ENCODE measurements at places on chromosomes 12 and 14. TPM values are rescaled to one million over a fixed set of nuclear protein-coding genes. Genes with fewer than 3 reads are reported as not detected.

DNA sequence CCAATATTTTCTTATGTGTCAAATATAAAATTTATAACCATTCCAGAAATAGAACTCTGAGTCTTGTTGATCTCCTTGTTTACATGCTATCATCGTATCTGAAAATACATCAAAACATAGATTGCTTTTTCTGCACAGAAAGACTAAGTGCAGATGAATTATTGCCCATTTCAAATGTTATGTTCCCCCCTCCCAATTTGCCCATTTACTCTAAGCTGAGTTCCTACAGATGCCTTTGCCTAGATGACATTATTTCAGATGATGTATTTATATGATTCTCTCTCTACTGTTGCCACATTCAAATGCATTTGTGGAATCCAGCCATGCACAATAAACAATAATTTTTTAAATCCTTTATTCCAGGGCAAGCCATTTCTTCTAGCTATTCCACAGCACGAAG lies 810.1 kb upstream of the MGAT4C start:
- no peak for DNase-seq

DNA sequence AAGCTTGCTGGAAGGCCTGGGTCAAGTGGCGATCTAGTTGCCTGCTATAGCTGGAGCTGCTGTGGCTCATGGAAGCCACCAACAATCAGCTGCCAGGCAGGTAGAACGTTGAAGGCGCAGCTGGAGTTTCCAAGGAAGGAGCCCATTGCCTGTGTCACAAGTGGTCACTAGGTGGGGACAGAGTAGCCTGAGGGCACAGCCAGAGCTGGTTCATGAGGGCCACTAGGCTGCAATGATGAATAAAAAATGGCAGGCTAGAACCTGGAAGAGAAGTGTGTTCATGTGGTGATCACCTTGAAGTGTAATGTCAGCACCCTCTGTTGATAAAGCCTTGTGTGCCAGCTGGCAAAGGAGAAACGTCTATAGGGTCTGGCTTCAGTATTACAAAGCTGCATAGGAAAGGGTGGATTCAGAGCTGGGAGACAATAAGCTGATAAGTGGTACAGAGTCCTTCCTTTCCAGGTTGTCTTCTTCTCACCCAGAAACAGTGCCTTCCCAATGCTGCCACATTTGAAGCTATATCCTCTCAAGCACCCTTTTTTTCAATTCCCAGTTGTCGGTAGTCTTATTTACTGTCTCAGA lies 165.8 kb downstream of the EMP1 start:
- peak; percentile 6 for DNase-seq

- no peak for DNase-seq
These were observed 161.2 kb downstream of the KTN1 start for GRCh38 chr14:55741240-55741639.

- no peak for DNase-seq
These were observed 30.5 kb downstream of the DPF3 start for GRCh38 chr14:72863216-72864006.

DNA sequence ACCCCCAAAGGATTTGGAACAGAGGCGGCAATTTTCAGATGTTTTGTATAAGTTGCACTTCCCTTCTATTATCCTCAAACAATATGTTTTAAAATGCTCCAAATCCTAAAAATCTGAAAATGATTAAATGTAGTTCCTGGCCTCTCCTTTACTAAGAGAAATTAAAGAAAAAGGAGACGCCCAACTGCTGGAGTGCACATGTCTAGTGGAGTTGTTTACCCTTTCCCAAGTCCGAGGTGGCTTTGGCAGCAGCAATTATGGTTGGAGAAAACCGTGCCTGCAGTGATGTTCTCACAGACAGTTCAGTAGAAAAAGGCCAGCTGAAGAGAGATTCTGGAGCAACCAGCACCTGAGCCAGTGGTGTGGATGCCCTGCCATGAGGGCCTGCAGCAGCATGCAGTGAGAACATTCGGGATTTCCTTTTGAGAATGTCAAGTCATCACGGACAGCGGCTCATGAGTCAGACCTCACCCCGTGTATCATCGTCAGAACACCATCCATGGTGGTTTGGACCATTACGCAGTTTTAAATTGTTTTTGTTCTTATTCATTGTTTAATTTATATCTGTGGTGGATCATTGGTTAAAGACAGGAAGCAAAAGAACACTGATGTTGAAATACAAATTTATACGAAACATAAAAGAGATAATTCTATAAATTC lies 179.0 kb upstream of the KRR1 start:
- DNase-seq, result no peak

GRCh38 chr12:91565246-91565645 lies 382.6 kb upstream of the DCN start:
- peak; percentile 6 for DNase-seq

DNA sequence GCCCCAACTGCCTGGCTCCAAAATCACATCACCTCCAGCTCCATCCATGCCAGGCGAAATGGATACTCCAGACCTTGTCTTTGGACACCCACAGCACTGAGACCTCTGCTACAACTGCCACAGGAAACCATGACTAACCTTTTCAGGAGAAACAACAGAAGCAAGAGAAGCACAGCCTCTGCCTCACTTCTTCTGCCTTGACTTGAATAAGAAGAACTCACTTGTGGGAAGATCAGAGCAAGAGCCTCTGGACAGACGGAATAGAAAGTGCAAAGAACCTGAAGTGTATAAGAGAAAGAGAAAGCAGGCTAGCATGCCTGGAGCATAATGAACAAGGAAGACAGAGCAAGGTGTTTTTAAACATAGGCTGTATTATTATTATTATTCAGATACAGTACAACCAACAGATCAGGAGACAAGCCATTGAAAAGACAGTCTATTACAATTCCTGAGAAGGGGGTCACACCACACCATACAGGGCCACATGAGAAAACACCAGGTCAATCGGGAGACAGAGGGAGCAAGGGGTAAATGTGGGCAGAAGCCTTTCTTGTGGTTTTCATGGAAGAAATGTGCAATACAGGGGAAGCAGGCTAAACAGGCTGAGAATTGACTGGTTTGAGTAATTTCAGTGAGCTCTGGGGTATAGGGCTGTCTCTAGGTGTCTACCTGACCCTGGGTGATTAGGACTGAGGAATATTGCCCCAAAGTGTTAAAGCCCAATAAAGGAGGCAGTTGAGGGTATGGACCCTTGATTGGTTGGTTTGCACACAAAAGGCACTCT lies 7.4 kb upstream of the OR10P1 start:
- DNase-seq, result no peak

DNA sequence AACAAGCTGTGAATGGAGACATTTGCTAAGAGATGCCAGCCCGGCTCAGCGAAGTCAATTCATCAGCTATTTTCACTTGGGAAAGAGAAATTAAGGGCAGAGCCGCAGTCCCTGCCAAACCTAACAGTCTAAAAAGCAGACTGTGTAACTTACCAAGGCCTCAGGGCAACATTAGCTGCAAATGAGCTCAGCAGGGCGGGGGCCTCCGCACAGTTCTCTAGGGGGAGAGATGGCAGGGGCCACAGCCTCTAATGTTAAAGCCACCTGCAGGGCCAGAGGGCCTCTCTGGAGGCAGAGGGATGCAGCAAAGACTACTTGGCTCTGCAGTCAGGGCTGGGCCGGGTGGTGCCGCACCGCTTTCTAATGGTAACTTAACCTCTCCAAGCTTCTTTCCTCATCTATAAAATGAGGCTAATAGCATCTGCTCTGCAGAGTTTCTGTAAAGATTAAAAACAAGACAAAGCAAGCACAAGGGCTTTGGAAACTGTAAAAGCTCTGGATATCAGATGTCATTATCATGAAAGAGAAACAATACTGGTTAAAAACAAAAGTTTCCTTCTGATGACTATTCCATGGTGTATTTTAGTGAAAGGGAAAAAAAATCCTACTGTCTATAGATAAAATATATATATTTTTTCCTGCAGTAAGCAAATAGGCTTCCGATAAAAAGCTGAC lies 13.4 kb upstream of the GPRC5A start:
- no peak for DNase-seq

- DNase-seq, result no peak
These were observed 3.9 kb downstream of the HOXC5 start for GRCh38 chr12:54036620-54037359.

DNA sequence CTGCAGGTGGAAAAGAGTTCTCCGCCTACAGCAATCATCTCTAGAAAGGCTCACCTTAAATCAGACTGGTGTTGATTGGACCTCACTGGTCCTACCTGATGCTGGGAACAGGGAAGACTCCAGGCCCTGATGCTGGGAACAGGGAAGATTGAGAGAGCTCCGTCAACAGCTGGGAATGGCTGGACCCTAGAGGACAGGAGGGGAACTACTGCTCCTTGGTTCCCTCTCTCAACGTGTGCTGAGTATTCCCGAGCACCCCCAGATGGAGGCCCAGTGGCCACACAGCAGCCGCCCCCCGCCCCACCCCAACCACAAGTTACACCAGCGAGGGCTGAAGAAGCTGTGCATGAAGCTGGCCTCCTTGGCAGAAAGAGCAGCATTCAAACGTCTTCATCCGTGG lies 240.3 kb downstream of the SLC15A4 start:
- no peak for DNase-seq

DNA sequence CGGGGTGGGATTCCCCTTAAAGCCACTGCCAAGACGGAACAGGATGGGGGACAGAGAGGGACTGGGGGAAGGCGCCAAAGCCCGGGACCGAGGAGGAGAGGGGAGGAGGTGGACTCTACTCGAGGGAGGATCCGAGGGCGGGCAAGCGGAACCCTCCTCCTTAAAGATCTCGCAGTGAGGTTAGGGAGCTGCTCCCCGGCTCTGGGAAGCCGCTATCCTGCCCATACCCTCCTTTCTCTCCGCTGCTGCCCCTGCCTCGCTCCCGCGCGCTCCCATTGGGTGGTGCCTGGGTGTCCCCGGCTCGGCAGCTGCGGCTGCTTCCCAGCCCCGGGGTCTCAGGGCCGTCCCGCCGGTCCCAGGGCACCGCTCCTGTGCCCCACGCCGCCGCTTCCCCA lies 16.4 kb downstream of the KRT18 start:
- DNase-seq, result no peak

DNA sequence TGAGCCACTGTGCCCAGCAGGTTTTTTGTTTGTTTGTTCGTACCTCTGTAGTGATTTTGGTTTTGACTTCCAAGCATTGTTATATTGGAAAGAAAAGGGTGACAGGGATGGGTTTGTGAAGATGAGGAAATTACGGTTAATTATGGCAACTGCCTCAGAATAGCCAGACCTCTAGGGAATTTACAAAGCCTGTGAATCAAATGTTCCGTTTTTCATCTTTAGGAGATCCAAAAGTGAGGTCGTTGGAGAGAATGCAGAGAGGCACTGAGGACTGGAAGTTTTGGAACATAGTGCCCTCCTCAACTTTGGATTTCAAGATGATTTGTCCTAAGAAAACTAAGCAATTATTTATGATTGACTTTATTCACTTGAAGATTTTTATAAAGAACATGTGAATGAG lies 54.5 kb upstream of the EVL start:
- DNase-seq, result no peak

DNA sequence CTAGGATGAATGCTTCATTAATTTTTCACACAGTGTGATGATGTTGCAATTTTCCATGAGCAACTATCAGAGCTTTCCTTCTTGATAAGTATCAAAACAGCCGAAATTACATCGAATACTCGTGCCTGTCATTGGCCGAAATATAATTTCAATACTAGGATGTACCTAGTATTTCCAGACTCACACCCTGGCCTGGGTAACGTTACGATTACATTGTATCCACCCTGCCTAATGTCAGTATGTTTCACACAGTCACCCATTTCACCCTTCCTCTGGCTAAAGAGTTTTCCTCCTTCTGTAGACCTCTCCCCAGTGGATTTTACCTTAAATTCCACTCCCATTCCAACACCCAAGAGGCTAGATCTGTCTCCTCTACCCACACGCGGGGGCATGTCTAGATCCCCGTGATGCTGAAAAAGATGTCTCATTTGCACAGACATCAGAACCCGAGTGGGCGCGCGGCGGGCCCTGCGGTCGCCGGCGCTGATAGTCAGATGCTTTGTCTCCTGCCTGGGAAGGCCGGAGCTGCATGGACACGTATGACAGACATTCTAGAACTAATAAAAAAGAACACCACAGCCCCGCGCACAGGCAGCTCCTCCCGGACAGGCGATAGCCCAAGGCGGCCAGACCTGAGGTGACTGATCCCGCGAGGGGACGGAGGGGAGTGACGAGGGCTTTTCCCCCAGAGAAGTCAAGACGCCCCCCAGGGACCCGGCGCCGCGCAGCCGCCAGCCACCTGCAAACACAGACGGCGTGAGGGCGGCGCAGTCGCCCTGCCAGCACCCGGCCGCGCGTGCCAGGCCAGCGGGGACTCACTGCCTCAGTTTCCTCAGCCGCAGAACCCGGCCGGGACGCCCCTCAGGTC lies 723 bp downstream of the KIF21A start:
- DNase-seq, result peak; percentile 54

- DNase-seq, result no peak
These were observed 57.4 kb downstream of the FSCB start for GRCh38 chr14:44449680-44450079.

DNA sequence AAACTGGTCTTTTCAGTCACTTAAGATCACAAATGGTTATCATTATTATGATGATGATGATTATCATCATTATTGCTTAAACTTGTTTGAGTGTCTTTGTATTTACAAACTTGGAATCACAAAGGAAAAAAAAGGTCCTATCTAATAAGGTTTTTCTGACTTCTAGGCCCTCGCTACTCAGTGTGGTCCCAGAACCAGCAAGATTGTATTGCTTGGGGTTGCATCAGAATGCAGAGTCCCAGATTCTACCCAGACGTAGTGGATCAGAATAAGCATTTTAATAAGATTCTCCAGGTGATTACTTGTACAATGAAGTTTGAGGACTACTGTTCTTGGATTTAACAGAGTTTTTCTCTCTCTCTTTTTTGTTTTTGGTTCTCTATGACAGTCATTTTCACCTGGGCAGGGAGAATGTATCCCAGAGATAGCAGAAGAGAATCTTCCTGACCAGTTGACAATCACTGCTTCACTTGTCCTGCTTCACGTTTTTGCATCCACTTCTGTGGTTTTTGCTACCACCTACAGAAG lies 29.3 kb upstream of the PPP1R12A start:
- DNase-seq, result no peak

- no peak for DNase-seq
These were observed 88.4 kb downstream of the PCNX1 start for GRCh38 chr14:70995671-70996070.

The MSI1 gene
- total RNA-seq, result 7.5 TPM

The ST8SIA1 gene
- total RNA-seq, result 29.6 TPM

The ADSS1 gene
- total RNA-seq, result 4.8 TPM

The PAX9 gene
- total RNA-seq, result under 0.01 TPM

The AHNAK2 gene
- 20.6 TPM for total RNA-seq

The SLCO1C1 gene
- 32.9 TPM for total RNA-seq

The INHBE gene
- total RNA-seq, result not detected

The FOXG1 gene
- 75.5 TPM for total RNA-seq

The SERPINA9 gene
- not detected for total RNA-seq

Data from occipital lobe (tissue), 3 donors.